ENCODE measurements at places on chromosomes 2 and 18.

- no peak for DNase-seq
These were observed 547.0 kb downstream of the NUP35 start for GRCh38 chr2:183671233-183671632.

DNA sequence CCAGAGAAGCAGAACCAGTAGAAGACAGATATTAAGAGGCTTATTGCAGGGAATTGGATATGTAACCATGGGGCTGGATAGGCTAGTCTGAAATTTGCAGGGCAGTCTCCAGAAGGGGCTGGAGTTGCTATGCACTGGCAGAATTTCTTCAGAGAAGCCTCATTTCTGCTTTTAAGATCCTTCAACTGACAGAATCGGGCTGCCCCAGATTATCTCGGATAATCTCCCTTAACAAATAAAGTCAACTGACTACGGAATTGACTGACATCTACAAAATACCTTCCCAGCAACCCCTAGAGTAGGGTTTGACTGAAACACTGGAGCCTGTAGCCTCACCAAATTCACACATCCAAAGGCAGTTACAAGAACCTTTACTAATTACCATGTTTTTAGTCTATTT, 136.4 kb downstream of the SOCS6 start:
- DNase-seq, result no peak

- no peak for DNase-seq
These were observed 70.5 kb upstream of the MYCN start for GRCh38 chr2:15869871-15870270.

DNA sequence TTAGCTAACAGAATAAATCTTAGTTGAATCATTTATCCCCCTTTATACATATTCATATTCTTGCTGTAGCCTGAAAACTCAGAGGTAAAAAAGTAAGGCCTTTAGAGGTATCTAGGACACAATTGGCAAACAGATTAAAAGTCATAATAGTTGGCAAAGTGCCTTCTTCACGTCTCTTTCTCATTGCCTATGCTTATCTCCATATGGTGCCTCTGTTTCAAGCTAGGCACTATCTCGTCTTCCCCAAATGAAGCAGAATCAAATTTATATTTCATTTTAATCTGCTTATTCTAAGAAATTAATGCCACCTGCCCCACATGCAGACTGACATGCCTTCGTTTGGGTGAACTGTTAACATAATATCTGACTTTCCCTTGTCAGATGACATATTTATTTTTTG, 245.4 kb downstream of the CDH2 start:
- DNase-seq, result no peak
